ENCODE measurements at places on chromosomes 3 and 15.

DNA sequence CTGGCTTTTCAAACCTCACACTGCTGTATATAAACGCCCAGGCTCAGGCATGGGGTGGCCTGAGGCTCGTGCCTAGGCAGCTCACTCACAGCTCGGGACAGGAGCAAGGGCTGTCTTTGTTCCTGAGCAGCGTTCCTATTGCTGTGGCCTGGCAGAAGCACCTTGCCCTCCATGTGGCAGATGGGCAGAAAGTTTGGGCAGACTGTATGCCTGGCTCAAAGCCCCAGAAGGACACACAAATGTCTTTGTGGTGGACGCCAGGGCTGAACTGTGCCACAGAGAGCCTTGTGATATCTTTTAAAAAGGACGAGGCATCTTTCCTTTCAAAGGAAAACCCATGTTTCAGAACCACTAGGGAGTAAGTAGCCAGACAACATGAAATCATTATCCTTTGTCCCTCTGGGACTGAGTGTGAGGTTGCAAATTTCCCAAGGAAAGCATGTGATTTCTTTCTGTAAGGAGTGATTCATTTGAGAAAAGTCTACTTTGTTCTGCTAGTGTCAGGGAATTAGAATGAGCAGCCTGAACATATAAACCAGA is 29.3 kb upstream of the UBE2E1 start:
- DNase-seq = peak; percentile 46

DNA sequence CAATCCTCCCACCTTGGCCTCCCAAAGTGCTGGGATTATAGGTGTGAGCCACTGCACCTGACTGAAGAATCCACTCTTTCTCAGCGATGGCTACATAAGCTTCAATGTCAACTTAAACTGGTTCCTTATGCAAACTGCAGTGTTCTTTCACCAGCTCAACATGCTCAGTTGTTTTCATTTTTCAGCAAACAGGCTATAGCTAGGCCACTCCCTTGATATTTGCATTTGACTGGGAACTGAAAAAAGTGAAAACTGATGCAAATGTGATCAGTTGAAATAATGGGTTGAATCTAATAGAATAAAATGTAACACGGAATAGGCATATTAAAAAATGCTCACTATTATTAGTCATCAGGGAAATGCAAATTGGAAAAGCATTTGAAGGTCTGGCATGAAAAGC is 74.2 kb upstream of the GCNT3 start:
- no peak for DNase-seq

GRCh38 chr15:70806992-70807712 is 43.8 kb upstream of the UACA start:
- DNase-seq = peak; percentile 81

DNA sequence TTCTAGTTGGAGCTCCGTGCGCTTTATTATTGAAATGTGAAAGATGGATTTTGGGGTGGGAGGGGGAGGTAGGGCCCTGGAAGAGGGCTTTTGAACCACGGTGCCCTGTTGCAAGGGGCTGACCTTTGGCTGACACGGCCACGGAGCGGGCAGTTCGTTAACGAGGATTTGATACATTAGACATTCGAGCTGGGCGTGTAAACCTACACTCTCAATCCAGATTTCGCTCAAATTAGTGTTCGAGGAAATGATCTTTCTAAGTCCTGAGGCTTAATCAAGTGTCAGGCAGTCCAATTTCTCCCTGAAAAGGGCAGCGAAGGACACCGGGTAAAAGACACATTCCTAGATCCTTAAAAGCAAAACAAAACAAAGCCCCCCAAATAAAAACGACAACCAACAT is 13.0 kb downstream of the ZIC1 start:
- no peak for DNase-seq

DNA sequence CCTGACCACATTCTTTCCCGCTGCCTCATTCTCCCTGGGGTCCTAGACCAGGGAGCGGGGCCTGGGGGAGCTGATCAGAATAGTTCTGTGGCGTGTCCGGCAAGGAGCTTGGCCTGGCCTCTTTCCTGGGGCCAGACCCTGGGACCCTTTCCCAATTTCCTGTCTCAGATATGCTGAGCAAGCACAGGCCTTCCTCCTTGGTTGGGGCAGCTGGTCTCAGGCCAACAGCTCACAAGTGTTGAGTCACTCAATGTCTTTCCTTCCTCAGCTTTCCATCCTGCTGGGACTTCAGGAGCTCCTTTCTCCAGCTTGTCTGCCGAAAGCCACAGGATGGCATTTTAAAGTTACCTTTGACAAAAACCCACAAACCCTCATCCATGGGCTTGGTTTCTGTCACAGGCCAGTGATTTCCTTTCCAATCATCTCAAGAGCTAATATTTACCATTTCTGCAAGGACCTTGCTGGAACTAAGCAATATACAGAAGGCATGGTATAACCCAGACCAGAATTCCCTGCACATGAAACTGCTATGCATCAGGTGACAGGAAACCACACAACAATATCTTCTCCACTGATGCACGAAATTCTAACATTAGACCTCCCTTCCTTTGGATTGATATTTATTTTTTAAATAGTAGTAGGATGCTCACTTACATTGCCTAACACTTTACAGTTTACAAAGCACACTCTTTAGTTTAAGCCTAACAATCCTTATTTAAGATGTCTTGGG is 19.5 kb upstream of the TIMP4 start:
- DNase-seq = peak; percentile 90

DNA sequence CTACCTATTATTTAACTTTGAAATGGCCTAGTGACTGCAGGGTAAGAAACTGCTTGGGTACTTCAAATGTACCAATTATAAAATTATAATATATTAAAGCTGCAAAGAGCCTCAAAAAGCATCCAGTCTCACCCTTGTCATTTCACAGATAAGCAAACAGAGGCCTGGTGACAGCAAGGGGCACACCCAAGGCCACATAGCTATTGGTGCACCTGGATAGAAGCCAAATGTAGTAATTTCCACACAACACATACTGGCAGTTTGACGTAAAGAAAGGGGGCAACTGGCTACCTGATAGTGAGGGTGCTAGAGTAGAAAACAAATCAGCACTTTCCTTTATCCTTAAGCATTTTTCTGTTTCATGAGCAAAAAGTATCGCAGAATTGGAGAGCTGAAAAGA is 51.1 kb downstream of the IFT57 start:
- DNase-seq = no peak

- DNase-seq = no peak
Measured at GRCh38 chr15:64816452-64816851, 9.0 kb downstream of the PIF1 start.

DNA sequence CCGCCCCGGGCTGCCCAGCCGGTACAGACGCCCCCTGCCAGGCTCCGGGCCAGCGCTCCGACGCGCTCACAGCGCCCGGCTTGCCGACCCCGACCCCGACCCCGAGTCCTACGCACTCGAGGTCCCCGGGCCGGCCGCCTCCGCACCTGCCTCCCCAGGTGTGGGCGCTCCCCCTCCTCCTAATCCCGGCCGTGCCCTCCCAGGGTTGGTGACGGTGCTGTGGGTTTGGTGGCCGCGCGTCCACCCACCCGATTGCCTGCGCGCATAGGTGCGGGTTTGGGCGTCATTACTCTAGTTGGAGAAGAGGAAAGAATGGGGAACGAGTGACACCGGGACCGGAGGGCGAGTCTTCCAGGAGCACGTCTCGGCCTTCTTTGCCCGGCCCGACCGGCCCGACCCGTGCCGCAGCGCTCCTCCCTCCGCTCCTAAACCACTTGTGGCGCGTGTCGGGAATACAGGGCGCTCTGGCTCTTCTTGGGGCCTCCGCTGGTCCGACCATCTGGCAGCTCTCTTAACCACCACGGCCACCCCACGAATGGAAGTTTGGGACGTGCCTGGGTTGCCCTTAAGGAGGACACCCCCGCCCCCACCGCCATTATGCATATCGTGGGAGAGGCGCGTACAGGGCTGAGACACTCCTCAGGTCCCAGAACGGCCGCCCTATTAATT is 810 bp upstream of the THRB start:
- DNase-seq = peak; percentile 81

DNA sequence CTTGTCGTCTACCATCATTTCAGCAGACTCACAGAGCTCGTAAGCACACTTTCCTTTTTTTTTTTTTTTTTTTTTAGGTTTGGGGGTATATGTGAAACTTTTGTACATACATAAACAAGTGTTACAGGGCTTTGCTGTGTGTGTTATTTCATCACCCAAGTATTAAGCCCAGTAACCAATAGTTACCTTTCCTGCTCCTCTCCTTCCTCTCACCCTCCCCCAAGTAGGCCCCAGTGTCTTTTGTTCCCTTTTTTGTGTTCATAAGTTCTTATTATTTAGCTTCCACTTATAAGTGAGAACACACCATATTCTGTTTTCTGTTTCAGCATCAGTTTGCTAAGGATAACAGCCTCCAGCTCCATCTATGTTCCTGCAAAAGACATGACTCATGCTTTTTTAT is 746.8 kb downstream of the GRM7 start:
- DNase-seq = no peak

GRCh38 chr3:66933233-66933632 is 64.9 kb upstream of the KBTBD8 start:
- DNase-seq = no peak

DNA sequence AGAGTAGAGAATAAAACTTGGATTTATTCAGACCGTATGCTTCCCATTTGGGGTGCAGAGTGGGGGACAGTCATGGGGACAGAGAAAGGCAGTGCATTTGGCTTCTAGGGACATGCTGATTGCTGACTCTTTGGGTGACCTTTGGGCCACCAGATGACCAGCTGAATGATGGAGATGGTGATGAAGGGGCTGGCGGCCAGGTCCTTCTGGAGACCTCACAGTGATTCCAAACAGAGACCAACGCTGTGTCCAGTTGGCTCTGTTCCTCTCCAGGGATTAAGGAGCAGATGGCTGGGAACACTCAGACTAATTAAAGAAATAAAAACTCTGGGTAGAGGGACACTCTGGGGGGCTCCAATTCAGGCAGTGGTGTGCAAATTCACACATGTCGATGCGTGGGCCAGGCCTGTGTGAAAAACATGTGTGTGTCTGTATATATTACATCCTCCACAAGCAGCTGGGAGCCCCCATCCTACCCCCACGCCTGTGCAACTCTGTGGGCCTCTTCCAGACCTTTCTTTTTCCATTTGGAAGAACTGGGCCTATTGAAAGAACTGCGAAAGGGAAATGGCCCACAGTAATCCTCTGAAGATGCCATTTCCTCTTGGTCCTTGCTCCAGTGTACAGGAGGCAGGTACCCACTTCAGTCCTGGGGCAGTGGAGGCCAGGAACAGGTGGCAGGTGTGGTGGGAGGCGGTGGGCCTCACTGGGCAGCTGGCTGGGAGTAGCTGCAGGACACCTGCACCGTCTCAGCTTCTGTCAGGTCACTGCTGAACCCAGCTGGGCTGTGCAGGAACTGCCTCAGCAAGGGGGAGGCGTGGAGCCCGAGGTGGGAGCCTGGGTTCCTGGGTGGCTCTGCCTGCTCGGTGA is 8.9 kb downstream of the XIRP1 start:
- no peak for DNase-seq

DNA sequence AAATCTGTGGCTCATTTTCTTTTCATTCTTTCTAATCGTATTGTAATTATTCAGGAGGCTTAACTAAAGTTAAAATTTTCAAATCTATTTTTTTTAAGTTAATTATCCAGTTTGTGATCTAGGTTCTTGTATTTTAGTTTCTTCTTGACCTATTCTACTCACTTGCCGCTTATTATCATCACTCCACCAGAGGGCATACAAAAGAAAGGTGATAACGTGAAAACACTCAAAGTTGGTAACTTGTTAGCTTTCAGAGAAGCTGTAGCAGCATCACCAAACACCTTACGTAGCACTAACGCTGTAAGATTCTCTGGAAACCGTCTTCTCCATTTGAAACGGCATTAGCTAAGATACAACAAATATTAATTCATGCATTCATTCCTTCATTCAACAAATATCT is 4.8 kb downstream of the GNB4 start:
- peak; percentile 27 for DNase-seq

- peak; percentile 83 for DNase-seq
Measured at GRCh38 chr15:40873694-40874561, at the start of gene RHOV. RHOV (minus strand) TSS chr15:40874234; CDS start chr15:40874139, 95 bp downstream.

- no peak for DNase-seq
Measured at GRCh38 chr3:12982619-12983101, 90.6 kb downstream of the IQSEC1 start.

DNA sequence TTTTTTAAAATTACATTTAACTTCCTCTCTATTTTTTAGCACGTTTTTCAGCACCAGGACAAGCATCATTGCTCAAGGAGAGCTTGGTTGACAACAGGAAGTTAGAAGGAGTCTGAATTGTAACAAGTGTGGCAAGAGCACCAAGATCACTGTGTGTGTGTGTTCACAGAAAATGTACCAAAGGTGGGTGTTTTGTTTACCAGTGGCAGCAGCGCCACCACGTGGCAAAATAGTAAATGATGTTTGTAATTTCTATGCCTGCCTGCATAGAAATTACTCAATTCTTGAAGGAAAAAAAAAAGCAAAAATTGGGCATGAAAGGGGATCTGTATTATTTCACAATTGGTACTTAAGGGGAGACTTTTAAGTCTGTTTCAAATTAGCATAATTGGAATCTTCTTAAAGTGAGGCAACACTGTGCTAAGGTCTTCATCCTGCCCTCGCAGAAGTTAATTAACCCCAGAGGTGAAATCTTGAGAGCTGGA is 7.4 kb upstream of the U2SURP start:
- DNase-seq = peak; percentile 73

GRCh38 chr15:96047255-96047931 is 283.1 kb upstream of the NR2F2 start:
- DNase-seq = peak; percentile 59

DNA sequence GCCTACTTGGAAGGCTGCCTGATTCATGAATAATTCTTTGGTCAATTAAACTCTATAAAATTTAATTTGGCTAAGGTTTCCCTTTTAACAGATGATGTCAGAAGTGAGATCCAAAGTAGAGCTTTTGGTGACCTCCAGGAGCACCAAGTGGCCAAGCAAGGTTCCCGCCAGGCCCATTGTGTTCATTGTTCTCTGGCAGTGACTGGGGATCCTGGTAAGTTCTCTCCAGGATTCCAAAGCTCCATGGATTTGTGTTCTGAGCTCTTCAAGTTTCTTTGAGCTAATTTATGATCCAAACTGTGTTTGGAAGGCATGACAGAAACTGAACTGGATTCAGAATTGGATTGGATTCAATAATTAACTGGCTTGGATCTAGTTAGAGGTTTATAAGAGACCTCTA is 72.0 kb upstream of the ALDH1L1 start:
- DNase-seq = no peak

- DNase-seq = no peak
Measured at GRCh38 chr3:139132976-139133375, 88.3 kb upstream of the PRR23C start.

DNA sequence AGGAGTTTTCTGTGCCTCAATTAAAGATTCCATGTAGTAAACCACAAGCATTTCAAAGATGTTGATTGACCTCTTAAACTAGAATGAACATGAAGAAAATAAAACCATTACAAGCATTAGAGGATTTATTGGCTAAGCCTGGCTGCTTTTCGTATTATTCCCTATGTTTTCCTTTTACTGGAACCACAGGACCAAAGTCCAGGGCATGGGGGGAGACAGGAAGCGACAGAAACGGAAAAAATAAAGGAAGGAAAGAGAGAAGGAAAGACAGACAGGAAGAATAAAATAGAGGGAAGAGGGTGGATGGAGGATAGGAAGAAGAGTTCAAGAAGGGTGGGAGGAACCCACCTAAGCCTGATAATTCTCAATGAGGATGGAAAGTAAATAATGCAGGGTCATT is 169.9 kb downstream of the SHQ1 start:
- no peak for DNase-seq

All from kidney tubule cell (primary cell).